ENCODE measurements at places on chromosomes 16 and 17.

DNA sequence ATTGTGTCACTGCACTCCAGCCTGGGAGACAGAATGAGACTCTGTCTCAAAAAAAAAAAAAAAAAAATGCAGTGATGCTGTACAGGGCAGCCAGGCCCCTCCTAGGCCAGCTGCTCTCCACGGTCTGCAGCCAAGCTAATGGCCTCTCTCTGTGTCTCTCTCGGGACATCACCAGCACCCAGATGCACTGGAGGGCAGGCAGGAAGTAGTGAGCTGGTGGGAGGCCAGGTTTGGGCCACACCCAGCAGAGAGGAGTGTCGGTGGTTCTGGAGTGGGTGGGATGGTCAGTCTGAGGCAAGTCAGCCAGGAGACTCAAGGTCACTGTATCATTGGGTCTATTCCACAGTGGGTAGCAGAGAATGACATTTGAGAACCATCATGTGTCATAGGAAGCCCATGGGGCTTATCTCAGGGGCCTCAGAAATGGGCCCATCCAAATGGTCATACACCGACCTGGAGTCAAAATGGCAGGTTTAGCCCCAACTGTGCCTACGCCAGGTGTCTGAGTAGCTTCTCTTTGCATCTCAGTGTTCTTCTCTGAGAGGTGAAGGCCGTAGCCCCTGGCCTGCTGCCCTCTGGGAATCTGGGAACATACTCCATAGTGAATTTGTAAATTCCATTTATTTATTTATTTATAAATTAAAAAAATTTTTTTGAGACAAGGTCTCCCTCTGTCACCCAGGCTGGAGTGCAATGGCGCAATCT is 22.7 kb downstream of the WNT9B start:
- no peak for DNase-seq

- no peak for DNase-seq
Observed at GRCh38 chr16:12332167-12332952, 355.8 kb downstream of the SNX29 start.

- DNase-seq = no peak
Observed at GRCh38 chr17:12627781-12628451, 37.8 kb upstream of the MYOCD start.

- DNase-seq = peak; percentile 53
Observed at GRCh38 chr17:63445954-63446752, at the start of gene CYB561. Gene CYB561 (minus strand): TSS chr17:63446306. CDS start chr17:63437547, 8,759 bp downstream.

DNA sequence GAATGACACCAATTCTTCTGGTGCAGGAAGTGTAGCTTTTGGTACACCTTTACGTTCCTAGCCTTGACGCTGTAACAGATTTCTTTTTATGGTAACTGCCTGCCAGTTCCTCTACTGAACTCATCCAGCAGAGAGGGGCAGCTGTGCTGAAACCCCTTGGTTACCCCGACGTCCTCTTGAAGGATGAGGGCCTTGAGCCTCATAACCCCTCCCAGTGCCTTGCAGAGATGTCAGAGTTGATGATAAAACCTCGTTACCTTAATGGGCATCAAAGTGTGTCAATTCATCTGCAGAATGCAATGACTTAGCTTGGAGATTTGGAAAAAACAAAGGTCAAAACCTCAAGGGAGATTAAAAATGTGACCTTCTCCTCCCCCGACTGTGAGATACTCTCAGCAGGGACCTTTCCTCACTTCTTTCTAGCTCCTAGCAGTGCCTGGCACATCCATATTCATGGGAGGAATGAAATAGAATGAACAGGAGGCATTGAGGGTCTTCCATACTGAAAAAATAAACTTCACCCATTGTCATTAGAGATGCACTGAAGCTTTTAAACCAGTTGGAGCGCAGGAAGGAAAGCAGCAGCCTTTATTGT is 69.2 kb downstream of the SDR42E1 start:
- no peak for DNase-seq

- DNase-seq = no peak
Observed at GRCh38 chr17:14318918-14319205, 18.0 kb downstream of the HS3ST3B1 start.

DNA sequence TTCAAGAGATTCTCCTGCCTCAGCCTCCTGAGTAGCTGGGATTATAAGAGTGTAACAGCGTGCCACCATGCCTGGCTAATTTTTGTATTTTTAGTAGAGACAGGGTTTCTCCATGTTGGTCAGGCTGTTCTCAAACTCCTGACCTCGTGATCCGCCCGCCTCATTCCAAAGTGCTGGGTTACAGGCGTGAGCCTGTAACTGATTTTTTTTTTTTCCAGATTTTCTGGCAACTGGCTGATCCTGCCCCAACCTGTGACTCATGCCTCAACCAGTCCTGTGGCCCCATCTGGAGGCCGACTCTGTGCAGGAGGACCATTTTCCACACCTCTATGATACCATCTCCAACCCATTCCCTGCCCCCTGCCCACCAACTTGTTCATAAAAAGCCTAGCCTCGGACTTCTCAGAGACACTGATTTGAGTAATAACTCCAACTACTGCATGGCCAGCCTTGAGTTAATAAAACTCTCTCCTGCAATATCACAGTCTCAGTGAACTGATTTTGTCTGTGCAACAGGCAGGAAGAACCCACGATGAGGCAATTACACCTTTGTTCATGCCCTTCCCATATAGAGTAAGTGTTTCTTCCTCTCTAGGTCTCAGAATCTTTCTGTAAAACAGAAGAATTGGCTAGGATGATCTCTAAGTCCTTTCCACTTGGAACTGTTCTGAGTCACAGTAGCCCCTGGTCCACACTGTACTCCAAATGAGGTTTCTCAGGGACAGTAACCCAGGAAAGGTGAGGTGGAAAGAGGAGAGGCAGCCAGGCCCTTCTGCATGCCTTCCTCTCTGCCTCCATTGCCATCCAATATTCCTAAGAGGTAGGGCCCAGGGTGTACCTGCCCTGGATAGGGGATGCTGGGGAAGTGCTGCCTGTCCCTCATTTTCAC is 8.8 kb upstream of the CNOT1 start:
- no peak for DNase-seq

GRCh38 chr17:43014020-43014648 is 7.5 kb downstream of the IFI35 start:
- DNase-seq = no peak

- no peak for DNase-seq
Observed at GRCh38 chr16:89297910-89298545, 80.5 kb downstream of the ZNF778 start.

DNA sequence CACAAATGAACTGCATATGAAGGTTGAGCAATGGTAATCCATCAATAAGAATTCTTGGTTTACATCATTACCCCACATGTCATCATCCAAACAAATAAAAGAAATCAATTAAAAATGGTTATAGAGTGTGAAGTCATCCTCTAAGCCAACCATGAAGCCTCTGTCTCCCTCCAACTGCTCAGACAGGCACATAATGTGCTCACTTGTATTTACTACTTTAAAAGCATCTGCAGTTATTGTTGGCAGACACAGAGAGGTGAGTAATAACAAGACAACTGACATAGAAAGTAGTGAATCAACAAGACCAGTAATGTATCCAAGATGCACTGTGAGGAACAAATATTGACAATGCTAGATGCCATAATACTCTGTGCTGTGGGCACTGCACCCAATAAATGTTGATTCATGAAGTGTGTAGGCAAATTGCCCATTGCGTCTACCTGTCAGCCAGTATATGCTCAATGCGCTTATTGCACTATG is 20.0 kb downstream of the ADAMTS18 start:
- DNase-seq = no peak

DNA sequence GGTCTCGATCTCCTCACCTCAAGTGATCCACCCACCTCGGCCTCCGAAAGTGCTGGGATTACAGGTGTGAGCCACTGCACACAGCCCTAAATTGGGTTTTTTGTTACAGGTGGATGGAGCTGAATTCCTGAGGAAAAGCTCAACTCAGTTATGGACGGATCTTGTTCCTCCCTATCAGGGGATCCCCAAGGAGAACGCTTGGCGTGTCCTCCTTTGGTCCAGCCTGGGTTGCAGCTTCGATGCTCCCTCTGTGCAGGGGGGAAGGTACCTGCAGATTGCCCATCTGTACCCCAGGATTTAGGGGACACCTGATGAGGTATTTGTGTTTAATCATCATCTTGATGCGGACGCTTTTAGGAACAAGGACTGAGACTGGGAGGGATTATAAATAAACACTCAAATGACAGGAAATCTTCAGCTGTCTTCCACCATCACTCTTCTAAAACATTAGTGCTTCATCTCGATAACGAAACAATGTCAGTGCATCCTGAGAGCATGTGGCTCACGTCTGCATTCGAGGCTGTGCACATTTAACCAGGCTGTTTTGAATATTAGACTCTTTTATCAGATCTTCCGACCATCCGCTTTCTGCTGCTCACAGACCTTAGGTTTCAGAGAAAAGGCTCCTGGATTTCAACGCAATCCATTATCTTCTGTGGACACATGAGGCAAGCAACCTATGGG is 18.2 kb upstream of the MEIOB start:
- no peak for DNase-seq

DNA sequence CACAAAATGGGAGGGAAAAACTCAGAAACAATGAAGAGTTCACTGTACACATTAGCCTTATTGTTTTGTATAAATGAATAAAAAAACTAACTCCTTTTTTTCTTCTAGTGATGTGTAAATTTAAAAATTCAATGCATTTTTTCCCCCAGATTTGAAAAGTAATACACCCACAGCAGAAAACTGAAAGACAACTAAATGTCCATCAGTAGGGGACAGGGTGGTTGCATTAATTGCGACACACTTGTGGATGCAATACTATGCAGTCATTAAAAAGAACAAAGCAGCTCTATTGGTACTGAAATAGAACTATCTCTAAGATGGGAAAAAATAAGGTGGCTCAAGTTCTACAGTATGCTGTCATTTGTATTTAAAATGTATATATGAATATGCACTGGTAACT is 13.7 kb upstream of the WIPI1 start:
- no peak for DNase-seq

- DNase-seq = no peak
Observed at GRCh38 chr17:38706505-38707216, 1.6 kb downstream of the MLLT6 start.

- no peak for DNase-seq
Observed at GRCh38 chr17:40551879-40552768, 13.1 kb downstream of the CCR7 start.

DNA sequence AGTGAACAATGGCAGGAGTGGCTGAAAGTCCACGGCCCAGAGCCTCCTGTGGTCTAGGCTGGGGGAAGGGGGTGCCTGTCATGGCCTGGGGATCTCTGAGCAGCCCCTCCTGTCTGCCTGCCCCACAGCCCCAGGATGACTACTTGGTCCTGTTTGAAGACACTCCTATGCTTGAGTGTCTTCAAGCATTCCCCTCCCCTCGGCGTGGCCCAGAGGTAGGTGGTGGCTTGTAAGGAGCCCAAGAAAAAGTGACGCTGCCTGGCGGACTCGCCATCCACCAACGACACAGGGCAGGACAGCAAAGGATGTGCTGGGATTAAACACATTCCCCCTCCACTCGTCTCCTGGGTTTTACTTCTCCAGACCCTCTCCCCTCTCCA is 5.7 kb downstream of the SULT1A1 start:
- DNase-seq = no peak

DNA sequence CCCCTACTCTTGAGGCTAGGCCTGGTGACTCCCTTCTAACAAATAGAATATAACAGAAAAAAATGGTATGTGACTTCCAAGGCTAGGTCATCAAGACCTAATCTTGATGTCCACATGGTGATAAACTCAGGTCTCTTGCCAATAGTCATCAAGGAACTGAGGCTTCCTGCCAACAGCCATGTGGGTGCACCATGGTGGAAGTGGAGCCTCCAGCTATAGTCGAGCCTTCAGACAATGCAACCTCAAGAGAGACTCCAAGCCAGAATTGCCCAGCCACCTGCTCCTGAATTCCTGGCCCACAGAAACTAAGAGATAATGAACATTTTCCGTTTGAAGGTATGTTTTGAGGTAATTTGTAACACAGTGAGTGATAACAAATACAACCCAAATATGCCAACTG is 55.9 kb upstream of the SREBF1 start:
- no peak for DNase-seq

DNA sequence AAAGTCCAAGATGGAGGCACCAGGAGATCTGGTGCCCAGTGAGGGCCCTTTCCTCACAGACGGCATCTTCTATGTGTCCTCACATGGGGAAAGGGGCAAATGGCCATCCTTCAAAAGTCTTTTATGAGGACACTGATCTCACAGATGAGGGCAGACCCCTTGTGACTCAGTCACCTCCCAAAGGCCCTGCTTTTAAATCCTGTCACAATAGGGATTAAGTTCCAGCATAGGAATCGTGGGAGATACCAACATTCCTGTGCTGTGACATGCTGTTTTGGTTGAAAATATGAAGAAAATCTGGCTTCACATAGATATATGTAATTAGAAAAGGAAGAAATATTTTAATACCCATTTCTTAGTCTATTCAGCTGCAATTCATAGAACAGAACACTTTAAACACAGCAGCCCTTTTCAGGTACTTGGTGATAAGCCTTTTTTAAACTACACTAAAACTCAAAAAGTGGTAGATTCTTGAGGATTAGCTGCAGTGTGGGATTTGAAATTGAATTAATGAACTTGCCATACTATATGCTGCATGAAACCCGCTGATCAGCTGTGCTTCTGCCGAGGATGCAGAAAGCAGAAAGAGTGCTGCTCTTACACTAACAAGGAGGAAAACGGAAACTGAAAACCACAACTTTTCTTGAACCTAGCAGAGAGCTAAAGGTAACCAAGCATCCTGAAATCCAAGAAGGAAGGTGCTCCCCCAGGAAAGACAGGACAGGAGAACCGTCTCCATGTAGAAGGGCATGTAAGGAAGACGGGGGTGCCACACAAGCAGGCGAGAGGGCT is 32.7 kb downstream of the VPS53 start:
- DNase-seq = no peak

- no peak for DNase-seq
Observed at GRCh38 chr16:70553645-70554044, 30.0 kb downstream of the SF3B3 start.

- DNase-seq = no peak
Observed at GRCh38 chr17:12591021-12591735, 74.5 kb upstream of the MYOCD start.

DNA sequence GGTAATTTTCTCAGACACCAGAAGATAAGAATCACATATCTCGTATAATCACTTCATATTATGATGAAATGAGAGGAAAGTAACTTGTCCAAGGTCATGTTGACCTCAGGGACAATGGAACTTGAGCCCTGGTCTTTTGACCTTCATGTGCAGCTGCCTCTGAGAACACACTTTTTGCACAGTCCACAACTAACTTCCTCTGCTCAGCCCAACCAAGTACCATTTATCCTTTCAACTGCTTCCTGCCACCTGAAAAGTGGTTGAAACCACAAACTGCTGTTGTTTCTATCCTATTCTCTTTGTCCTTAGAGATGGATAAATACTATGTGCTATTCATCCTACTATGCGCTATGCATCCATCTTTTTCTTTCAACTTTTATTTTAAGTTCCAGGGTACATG is 2.3 kb upstream of the CCL1 start:
- DNase-seq = no peak

DNA sequence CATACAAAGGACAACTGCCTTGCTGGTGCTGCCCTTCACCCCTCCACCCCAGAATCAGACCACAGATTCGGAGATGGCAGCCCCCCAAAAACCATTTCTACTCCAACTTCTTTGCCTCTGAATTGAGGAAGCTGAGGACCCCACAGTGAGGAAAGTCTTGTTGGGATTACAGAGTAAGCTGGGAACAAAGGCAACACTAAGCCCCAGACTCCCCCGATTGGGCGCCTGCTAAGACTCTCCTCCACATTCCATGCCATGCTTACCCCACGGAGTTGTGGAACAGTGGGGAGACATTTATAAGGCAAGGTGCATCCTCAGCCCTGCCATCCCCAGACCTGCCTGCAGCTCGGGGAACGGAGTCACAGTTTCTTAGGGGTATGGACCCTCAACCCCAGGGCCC is 1.9 kb downstream of the GIT1 start:
- DNase-seq = no peak
